ENCODE measurements at places on chromosomes 16 and 17. TPM values are rescaled to one million over a fixed set of nuclear protein-coding genes. Genes with fewer than 3 reads are reported as not detected.

Gene NPTX1
- not detected for total RNA-seq

DNA sequence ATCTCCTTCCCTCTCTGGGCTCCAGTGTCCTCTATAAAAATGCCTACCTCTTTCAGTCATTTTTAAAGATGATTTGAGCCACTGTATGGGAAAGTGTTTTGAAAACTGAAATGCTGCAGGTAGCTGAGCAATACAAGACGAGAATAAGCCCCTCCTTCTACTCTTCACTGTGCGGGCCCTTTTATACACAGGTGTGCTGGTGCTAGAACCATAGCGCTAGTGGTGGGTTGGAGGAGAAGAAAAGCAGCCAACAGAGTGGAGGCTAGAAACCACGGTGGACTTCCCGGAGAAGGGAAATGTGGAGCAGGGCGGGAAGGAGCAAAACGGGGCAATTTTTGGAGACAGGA is 58.2 kb upstream of the DLX4 start:
- no peak for DNase-seq
- no peaks in the 10 kb centered on the region for H3K36me3 ChIP-seq
- peaks cover 6% of the 10 kb centered on the region for H3K4me1 ChIP-seq
- H3K27me3 ChIP-seq: peaks cover 91% of the 10 kb centered on the region

DNA sequence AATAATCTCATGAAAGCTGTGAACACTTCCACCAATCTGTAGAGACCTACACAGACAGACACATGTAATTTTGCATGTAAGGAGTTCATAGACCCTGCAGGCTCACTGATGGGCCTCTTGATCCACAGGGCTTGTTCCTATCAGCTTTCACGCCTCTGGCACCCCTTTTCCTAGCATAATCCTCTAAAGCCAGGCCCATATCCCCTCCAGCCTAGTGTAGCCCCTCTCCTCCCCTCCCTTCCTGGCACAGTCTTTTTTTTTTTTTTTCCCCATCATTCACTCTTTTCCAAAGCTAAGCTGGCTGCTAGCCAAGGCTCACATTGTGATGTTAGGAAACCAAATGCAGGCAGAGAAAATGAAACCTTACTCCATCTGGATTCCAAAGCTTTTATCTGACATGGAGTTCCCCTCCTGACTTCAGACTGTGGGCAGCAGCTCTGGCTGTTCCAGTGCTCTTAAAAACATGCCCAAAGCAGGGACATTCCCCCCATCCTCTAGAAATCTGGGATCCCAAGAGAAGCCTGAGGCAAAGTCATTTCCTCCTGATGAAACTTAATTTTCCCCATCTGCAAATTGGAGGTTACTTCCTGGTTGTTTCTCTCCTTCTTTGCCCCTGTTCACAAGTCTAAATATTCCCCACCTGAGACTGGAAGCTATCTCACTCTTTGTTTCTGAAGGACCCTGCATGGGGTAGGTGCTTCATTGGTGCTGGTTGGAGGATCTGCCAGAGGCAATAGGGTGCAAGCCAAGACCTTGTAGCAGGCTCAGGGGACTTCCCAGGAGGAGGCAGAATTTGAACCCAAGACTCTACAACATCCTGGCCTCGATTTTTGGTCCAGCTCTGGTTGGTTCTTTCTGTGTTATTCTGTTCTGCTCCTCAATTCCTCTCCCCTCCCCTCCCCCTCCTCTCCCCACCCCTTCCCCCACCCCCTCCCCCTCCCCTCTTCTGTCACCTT is 9.9 kb upstream of the CCL5 start:
- H3K4me1 ChIP-seq: peaks cover 52% of the 10 kb centered on the region
- H3K27ac ChIP-seq: peak overlapping the region; percentile 41
- peaks cover 2% of the 10 kb centered on the region for H3K27me3 ChIP-seq
- H3K36me3 ChIP-seq: no peaks in the 10 kb centered on the region

Gene CEMP1
- total RNA-seq: 2.1 TPM

DNA sequence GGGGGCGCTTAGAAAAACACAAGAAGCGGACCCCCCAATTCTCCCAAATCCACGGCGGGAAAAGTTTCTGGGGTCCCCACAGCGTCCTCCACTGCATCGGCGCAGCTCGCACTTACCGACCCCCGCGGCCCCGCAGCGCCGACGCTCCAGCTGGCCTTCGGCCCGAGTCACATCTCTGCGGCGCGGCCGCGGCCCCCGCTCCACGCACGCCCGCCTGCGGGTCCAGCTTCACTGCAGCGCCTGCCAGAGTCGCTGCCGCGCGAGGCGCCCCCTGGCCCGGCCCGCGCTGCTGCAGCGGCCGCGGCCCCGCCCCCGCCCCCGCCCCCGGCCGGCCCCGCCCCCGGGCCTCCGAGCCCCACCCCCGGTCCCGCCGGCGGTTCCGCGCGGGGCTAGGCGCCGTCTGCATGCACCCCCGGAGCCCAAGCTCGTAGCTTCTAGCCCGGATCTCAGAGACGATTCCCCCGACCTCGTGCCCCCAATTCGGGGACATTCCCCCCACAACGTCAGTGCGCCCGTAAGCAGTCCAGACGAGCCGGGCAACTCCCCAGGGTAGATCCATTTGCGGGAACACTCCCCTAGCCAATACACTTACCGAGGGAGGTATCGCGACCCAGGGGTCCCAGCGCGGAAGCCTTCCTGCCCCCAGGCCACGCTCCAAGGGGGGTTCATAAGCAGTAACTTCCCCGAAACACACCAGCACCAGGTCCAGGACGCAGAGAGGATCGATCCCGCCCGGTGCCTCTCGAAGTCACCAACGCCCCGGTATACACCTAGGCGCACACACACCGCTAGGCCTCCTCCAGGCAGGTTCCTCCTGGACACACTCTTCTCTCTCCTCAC is at the start of gene GPRC5B:
GPRC5B (minus strand) TSS at position 238 of the 840 bp plus-strand sequence. CDS start 12,003 bp downstream, outside the sequence.
- H3K27me3 ChIP-seq: peaks cover 30% of the 10 kb centered on the region
- peaks cover 26% of the 10 kb centered on the region for H3K4me1 ChIP-seq
- H3K36me3 ChIP-seq: no peaks in the 10 kb centered on the region
- H3K27ac ChIP-seq: peak within 1 kb of the TSS; percentile 48
- DNase-seq: peak; percentile 58

GRCh38 chr16:24178496-24178895 is 77.6 kb upstream of the CACNG3 start:
- no peak for DNase-seq
- H3K27me3 ChIP-seq: no peaks in the 10 kb centered on the region
- no peak overlapping the region for H3K27ac ChIP-seq
- peaks cover 5% of the 10 kb centered on the region for H3K4me1 ChIP-seq
- peaks cover 59% of the 10 kb centered on the region for H3K36me3 ChIP-seq

Gene CCR7
- total RNA-seq: 571 TPM

DNA sequence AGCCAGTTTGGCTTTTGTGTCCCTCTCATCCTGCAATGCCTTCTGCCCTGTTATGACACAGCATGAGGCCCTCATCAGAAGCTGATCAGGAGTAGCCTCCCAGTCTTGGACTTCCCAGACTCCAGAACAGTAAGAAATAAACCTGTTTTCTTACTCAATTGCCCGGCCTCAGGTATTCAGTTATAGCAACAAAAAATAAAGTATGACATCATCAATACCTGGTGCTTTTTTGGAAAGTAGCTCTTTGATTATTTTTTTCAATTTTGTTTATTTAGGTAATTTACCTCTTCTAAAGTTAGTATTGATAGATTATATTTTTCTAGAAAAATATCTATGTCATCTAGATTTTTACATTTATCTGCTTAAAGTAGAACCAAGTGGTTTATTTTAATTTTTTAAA is 112.8 kb upstream of the CES5A start:
- no peak for DNase-seq
- no peaks in the 10 kb centered on the region for H3K4me1 ChIP-seq
- no peak overlapping the region for H3K4me3 ChIP-seq
- no peaks in the 10 kb centered on the region for H3K36me3 ChIP-seq

Gene CDH5
- total RNA-seq: not detected

Gene KRTAP9-2
- total RNA-seq: not detected

Gene OR1A1
- not detected for total RNA-seq

DNA sequence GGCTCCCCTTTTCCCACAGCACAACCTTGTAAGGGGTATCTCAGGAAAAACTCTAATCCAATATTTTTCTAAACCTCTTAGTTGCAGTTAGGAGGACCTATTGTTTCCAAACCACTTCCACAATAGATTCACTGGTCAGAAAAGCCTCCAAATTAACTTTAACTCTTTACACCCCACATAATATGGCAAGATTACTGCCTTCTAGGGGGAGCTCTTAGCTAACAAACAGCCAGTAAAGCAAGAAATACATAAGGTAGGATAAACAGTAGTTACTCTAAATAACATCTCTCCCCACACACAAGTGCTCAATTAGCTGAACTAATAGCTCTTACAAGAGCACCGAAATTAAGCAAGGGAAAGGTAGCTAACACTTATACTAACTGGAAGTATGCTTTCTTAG is 192.1 kb upstream of the KIF2B start:
- no peaks in the 10 kb centered on the region for H3K36me3 ChIP-seq
- H3K27me3 ChIP-seq: no peaks in the 10 kb centered on the region
- H3K27ac ChIP-seq: no peak overlapping the region

DNA sequence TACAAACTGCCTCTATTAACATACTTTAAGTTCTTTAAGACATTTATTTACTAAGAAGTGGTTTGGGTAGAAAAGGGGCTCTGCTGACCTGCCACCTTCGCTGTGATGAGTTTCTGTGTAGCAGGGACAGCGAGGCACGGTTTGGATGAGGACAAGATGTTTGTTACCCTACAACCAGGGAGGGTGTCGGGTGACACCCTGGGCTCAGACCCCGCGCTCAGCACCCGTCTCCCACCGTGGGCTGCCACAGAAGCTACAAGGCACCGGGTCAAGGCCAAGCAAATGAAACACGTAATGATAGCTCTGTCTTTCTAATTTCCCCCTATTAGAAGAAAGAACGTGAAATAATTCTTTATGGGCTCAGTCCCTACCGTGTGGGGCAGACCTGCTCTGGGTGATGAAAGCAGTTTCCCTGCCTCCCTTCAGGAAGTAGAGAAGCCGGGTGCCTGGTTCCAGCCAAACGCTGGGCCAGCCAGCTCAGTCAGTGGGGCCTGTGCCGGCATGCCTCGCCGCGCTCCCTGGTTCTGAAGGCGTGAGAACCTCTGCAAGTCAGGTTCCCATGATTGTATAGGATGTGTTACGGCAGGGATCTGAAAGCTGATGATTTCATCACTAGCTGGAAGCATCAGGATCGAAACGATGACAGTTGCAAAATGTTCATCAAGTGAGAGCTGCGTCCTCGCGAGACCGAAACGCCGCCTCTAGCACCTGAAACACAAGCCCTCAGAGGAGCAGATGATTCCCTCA is 3.9 kb downstream of the ZNF750 start:
- DNase-seq: no peak
- no peak overlapping the region for H3K4me3 ChIP-seq
- peaks cover 16% of the 10 kb centered on the region for H3K4me1 ChIP-seq
- H3K27ac ChIP-seq: no peak overlapping the region

Gene PGP
- 22.8 TPM for total RNA-seq

- peaks cover 98% of the 10 kb centered on the region for H3K4me1 ChIP-seq
- H3K36me3 ChIP-seq: peaks cover 96% of the 10 kb centered on the region
- H3K4me3 ChIP-seq: peak overlapping the region; percentile 83
- no peaks in the 10 kb centered on the region for H3K27me3 ChIP-seq
- peak overlapping the region; percentile 91 for H3K27ac ChIP-seq
- DNase-seq: no peak
Measured at GRCh38 chr16:9102379-9102778, 10.9 kb downstream of the HAPSTR1 start.

DNA sequence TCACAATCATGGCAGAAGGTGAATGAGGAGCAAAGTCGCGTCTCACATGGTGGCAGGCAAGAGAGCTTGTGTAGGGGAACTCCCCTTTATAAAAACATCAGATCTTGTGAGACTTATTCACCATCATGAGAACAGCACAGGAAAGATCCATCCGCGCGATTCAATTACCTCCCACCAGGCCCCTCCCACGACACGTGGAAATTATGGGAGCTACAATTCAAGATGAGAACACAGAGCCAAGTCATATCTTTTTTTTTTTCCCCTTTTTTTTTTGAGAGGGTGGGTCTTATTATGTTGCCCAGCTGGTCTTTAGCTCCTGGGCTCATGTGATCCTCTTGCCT is 60.0 kb downstream of the RPTOR start:
- H3K4me1 ChIP-seq: peaks cover 68% of the 10 kb centered on the region
- H3K27ac ChIP-seq: peak overlapping the region; percentile 35
- peaks cover 4% of the 10 kb centered on the region for H3K36me3 ChIP-seq
- no peaks in the 10 kb centered on the region for H3K27me3 ChIP-seq
- DNase-seq: no peak

GRCh38 chr16:21056396-21056795 is 94.2 kb downstream of the DNAH3 start:
- no peak for DNase-seq
- H3K4me1 ChIP-seq: no peaks in the 10 kb centered on the region
- no peak overlapping the region for H3K4me3 ChIP-seq
- H3K27ac ChIP-seq: no peak overlapping the region

Gene SNAI3
- 2.3 TPM for total RNA-seq

DNA sequence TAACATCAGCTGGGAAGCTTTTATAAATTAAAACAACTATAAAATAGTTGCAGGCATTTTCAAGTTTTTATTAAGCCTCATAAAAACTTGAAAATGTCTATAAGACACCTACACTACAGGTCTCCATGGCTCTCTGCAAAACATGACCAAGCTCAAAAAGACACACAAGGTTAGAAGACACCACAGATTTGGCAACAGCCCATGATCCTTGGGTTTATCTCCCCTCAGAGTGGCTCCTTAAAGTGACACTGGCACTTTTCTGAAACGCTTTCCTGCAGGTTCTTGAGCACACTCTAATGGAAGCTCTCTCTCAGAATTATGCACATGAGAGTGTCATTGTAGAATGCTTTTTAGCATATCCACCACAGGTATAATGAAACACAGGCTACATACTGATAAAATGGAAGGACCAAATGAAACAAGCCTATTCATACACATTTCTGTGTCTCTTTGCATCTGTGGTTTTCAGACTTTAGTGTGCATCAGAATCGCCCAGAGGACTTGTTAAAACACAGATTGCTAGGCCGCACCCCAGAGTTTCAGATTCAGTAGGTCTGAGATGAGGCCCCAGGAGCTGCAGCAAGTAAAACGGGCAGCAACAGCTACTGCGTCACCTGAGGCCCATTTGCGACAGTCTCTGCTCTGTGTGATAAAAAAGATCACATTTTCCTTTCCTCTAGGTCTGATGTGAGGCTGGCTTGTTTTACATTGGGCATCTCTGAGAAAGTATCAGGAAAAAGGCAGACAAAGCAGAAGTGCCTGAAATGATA is 75.0 kb upstream of the WSB1 start:
- H3K4me1 ChIP-seq: peaks cover 3% of the 10 kb centered on the region
- no peak overlapping the region for H3K4me3 ChIP-seq
- no peak for DNase-seq
- H3K27me3 ChIP-seq: no peaks in the 10 kb centered on the region

Gene KRTAP1-3
- total RNA-seq: not detected

Gene YBX2
- total RNA-seq: 1.2 TPM

Gene ADAD2
- not detected for total RNA-seq

GRCh38 chr16:28845293-28845692 is 855 bp downstream of the TUFM start:
- H3K36me3 ChIP-seq: no peaks in the 10 kb centered on the region
- H3K27ac ChIP-seq: peak overlapping the region; percentile 94
- DNase-seq: no peak
- H3K4me1 ChIP-seq: peaks cover 29% of the 10 kb centered on the region
- H3K4me3 ChIP-seq: peak overlapping the region; percentile 90

Measured in naive thymus-derived CD8-positive, alpha-beta T cell (primary cell).